ENCODE measurements at places on chromosomes 13 and 19.

DNA sequence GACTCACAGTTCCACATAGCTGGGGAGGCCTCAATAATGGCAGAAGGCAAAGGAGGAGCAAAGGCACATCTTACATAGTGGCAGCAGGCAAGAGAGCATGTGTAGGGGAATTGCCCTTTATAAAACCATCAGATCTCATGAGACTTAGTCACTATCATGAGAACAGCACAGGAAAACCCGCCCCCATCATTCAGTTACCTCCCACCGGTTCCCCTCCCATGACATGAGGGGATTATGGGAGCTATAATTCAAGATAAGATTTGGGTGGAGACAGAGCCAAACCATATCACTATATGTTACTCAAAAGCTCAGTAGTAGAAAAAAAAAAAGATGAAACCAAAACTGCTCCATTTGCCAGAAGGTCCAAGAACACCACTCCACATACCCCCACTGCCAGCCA is 58.5 kb downstream of the DNAJC15 start:
- DNase-seq: no peak

- DNase-seq: no peak
These were observed 62.4 kb upstream of the GJB6 start for GRCh38 chr13:20294497-20294896.

- no peak for DNase-seq
These were observed 42.4 kb downstream of the ZC3H13 start for GRCh38 chr13:46010148-46010547.

- DNase-seq: no peak
These were observed 467 bp upstream of the CLN5 start for GRCh38 chr13:76991432-76991795.

GRCh38 chr19:8233370-8233769 is 24.2 kb downstream of the CERS4 start:
- DNase-seq: no peak

DNA sequence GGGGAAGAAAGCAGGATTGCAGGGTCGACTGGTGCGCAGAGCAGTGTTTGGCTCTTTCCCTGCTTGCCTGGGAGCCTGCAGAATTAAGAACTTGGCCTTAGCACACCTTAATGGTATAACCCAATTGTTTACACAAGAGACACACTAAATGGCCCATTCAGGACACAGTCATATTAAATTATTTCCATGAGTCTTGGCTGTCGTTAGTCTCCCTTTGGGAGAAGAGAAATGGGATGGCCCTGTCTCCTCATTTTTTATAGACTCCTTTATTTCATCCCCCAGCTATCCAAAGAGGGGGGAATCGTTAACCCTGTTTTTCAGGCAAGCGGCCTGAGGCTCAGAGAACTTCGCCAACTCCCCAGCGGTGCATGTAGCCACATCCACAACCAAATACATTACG is 282.5 kb downstream of the SUCLA2 start:
- no peak for DNase-seq

DNA sequence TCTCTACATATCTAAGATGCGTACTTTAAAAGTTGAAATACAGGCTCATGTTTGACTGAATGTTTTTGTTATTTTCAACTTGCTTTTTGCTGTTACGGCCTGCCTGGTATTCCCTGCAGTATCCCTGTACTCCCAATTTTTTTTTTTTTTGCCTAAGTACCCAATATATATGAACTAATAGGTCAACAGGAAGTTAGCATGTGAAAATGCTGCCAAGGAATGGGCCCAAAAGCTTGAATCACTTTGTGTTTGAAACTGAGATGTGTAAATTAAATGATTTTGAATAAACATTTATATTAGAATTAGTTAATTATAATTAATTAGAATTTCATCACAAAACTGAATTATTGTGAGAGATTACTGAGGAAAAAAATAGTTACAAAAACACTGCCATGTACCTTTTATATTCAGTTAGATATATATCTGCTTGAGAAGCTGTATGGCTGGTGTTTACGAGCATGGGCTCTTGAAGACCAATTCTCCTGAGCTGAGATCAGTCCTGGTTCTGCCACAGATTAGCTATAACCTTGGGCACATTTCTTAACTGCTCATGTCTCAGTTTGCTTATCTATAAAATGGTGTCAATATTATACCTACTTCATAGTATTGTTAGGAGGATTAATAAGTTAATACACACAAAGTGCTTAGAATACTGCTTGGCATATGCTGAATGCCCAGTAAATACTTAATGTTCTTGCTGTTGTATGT is 16.0 kb downstream of the TDRD3 start:
- no peak for DNase-seq

DNA sequence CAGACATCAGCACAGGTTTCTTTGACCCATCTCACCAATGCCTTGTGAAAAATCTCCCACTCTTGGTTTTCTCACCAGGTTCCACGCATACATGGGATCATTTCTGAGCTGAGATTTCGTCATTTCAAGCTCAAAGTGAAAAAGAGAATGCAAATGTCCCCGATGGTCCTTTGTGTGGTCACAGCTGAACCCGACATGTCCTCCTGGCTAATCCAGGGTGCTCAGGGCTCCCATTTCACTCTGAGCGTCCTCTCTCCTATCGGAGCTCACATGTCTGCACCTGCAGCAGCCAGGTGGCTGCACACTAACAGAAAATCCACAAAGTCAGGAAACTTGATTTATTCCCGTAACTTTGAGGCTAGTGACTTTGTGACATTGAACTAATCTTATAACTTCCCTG is 9.3 kb upstream of the CEACAM3 start:
- DNase-seq: no peak

GRCh38 chr13:113074876-113075275 is 30.7 kb upstream of the F7 start:
- no peak for DNase-seq

GRCh38 chr13:49436890-49437289 is 7.0 kb downstream of the CAB39L start:
- DNase-seq: no peak

- DNase-seq: no peak
These were observed 3.2 kb upstream of the VSIG10L start for GRCh38 chr19:51345076-51345620.

- no peak for DNase-seq
These were observed 8.5 kb downstream of the PLEKHJ1 start for GRCh38 chr19:2227415-2228156.

- DNase-seq: no peak
These were observed 76.8 kb upstream of the SERP2 start for GRCh38 chr13:44296856-44297255.

DNA sequence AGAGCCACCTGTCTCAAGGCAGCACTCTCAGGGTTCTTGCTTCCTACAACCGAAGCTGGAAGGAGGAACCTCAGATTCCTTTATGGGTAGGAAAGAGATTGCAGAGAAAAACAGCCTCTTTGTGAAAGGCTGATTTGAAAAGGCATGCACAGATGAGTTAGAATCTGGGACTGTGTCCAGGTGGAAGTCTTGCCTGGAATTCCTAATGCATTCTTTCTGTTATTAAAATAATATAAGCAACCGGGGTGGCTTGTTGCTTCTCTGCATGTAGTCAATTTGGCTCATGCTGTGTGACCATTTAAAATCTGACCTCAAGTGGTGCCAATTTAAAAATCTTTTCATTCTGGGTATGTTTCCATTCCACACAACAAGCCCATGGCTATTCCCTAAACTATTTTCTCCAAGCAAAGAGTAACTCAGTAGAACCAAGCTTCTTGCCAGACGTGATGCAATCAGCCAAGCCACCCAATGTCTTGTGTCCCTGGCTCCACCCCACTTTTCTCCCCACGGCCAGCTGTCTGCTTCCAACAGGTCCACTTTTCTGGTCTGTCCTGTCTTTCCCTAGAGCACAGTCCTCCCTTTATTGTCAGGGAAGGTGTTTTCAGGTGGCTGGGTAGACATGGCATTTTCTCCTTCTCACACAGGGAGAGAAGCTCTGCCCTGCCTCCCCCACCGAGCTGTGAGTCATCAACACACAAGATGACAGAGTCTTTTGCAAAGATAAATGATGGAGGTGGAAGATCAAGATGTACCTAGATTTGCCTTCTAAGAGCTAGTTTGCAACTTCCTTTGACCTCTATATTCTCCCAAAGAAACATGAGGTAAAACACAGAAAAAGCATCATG is 394.3 kb downstream of the FOXO1 start:
- DNase-seq: no peak

- no peak for DNase-seq
These were observed 5.5 kb downstream of the SLC7A1 start for GRCh38 chr13:29589967-29590366.

GRCh38 chr13:106113796-106114195 is 421.7 kb downstream of the EFNB2 start:
- DNase-seq: no peak

- DNase-seq: no peak
These were observed 24.1 kb downstream of the ADGRL1 start for GRCh38 chr19:14181906-14182305.

- DNase-seq: no peak
These were observed 904.5 kb downstream of the SLITRK6 start for GRCh38 chr13:84894749-84895148.

DNA sequence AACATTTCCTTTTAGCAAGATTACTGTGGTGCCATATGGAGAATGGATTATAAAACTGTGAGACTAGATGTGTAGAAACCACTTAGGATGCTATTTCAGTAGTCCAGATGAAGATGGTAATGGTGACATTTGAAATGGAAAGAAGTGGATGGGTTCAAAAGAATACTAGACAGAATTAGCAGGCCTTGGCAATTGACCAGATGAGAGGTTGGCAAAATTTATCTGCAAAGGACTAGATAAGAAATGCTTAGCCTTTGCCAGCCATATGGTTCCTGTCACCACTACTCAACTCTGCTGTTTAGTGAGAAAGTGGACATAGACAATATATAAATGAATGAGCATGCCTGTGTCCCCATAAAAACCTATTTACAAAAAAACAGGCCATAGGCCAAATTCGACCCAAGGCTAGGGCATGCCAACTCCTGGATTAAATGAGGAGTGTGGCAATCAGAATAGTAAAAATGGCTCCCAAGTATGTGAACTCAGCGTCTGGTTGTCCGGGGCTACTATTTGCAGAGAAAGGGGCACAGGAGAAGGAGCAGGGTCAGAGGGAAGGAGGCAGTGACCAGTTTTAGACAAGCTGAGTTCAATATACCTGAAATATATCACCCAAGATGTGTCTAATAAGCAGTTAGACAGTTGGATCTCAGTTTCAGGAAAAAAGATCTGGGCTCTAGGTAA is 98.4 kb downstream of the ENOX1 start:
- DNase-seq: no peak

- DNase-seq: no peak
These were observed 76.9 kb downstream of the ITGBL1 start for GRCh38 chr13:101529422-101529821.

- no peak for DNase-seq
These were observed 454.1 kb upstream of the SGCG start for GRCh38 chr13:22726726-22727125.

GRCh38 chr19:4897146-4897545 is 5.5 kb downstream of the ARRDC5 start:
- DNase-seq: no peak

DNA sequence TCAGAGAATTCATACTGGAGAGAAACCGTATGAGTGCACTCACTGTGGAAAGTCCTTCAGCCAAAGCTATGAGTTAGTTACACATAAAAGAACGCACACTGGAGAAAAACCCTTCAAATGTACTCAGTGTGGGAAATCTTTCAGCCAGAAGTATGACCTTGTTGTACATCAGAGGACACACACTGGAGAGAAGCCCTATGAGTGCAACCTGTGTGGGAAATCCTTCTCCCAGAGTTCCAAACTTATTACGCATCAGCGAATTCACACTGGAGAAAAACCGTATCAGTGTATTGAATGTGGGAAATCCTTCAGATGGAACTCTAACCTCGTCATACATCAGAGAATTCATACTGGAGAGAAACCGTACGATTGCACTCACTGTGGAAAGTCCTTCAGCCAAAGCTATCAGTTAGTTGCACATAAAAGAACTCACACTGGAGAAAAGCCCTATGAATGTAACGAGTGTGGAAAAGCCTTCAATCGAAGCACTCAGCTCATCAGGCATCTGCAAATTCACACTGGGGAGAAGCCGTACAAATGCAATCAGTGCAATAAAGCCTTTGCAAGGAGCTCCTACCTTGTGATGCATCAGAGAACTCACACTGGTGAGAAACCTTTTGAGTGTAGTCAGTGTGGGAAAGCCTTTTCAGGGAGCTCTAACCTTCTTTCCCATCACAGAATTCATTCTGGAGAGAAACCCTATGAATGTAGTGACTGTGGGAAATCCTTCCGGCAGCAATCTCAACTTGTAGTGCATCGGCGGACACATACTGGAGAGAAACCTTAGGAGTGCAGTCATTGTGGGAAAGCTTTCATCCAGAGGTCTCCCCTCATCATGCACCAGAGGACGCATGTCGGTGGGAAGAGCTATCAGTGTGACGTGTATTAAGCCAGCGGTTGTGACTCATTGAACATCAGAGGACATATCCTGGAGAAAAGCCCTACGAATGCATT is 16.5 kb upstream of the ZNF8 start:
- DNase-seq: no peak

GRCh38 chr13:79998381-79998880 is 342.5 kb downstream of the SPRY2 start:
- no peak for DNase-seq

DNA sequence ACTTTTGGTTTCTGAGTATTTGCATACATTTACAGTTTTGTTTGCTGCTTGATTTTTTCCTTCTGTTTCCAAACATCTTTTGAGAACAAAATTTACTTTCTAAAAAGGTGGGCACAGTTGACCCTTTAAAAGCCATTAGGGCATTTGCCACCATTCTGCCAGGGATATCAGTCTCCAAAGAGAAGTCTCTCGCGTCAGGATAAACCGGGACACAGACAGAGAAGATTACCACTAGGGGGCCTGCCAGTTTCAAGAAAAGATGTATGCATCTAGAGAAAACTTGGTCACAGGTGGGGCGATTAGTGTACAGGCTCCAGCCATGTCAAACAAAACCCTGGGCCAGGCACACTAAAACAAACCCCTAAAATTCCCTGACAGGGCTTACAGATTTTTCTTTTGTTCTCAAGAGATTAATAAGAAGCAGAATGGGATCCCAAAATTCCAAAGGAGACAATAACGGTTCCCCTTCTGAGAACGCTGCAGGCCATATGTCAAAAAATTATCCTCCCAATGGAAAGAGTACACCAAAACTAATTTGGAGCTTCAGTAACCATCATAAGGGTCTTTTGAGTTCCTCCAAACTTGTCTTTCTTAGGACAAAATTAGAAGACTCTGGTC is 10.7 kb upstream of the PABPC3 start:
- DNase-seq: no peak

GRCh38 chr13:27622102-27622820 is 569 bp downstream of the POLR1D start:
- no peak for DNase-seq

DNA sequence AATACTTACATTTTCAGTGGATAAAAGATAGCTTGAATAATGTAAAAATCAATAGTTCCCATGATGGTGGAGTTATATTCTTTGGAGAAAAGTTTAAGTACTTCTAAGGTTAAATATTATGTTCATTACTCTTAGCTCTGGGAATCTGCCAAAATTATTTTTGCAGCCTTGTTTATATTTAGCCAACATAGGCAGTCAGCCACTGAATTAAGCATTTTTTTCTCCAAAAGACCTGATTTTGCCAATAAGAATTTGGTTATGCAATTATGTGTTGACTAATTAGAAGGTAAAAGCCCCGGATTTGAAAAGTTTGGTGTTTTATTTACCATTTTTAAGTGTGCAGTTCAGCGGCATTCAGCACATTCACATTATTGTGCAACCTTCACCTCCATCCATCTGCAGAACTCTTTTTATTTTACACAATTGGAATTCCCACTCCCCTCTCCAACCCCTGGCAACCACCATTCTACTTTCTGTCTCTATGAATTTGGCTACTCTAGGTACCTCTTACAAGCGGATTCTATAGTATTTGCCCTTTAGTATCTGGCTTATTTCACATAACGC is 90.1 kb upstream of the C1QTNF9B start:
- no peak for DNase-seq

Data from NCI-H1105 (cell line).